ENCODE measurements at places on chromosomes 6 and 20.

GRCh38 chr20:41123631-41124030, 13.7 kb upstream of the PLCG1 start:
- no peak for DNase-seq

DNA sequence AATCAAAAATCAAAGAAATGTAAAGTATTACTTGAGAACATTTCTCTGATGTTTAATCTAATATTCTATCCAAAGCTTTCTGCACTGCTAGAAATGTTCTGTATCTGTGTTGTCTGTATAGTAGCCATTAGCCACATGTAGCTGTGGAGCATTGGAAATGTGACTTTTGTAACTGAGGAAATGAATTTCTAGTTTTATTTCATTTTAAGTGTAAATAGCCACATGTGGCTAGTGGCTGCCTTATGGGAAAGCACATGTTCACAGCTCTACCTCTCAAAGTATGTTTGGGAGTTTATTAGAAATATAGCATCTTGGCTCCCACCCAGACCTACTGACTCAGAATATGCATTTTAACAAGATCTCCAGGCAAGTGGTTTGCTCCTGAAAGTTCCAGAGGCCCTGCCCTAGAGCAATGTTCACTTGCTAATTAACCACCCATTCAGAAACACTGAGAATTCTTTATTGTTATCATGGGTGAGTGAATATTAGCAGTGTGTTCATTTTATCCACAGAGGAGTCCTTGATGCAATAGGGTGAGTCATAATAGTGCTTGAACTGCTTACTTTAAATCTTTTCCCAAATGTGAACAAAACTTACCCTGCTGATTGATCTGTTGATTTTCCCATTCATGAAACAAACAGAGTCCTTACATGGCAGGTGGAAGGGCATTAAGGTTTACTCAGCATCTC, 282.7 kb downstream of the PLCB1 start:
- DNase-seq: no peak

GRCh38 chr6:99603421-99604165, 3.0 kb upstream of the PRDM13 start:
- peak; percentile 55 for DNase-seq

- no peak for DNase-seq
Observed at GRCh38 chr6:145204301-145204700, 531.0 kb downstream of the EPM2A start.

DNA sequence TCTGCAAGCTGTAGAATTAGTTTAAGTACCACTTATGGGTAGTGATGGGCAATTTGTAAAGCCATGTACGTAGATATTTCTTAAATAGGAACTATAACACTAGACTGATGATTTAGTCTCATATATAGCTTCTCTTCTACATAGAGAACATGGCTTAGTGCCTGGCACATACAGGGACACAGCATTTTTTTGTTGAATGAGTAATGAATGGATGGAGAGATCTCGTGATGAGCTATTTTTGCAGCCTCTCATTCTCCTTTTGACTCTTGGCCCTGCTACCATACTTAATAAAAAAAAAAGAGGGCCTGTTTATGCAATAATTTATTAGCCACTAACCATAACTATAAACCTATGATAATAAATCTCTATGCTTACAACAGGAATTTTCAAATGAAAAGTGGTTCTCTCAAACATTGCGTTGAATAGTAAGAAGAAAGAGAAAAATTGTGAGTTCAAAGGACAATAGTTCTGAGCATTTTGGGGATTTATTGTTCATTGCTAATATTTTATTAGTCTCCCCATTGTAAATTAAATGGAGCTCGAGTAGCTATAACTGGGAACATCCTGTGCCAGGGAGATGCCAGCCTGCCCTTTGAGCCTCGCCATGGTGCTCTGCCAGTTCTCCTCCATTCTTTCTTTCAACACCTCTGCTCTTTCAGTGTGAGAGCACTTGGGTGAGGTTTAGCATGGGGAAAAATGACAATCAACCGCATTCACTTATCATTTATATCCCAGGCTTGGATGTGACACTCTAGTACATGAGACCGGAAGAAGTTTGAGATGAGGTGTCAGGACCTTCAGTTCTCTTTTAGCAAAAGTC, 14.7 kb upstream of the RCAN2 start:
- DNase-seq: no peak

DNA sequence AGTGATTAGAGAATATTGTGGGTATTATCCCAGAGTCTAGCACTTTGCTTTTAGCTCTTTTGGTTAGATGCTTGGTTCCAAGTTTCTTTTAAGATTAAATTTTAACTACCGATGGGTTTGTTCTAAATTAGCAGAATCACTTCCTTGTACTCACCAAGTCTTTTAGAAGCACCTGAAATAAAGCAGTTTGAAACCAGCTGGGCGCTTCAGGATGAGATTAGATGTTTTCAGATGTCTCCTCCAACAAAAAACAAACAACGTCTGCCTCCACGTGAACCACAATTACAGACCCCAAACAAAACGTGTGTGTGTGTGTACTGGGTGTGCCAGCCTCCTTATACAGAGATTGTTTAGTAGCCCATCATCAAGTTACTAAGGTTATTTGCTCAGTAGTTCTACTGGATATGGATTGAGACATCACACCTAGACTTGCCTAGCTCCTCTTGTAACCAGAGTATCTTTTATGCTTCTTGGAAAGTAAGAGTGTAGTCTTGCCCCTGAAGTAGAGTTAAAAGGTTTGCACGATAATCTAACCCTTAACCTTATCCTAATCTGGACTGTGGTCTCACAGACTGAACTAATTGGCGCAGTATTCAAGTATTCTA, 2.3 kb downstream of the DSTN start:
- DNase-seq: no peak

GRCh38 chr6:153634416-153634815, 404.6 kb upstream of the OPRM1 start:
- no peak for DNase-seq

DNA sequence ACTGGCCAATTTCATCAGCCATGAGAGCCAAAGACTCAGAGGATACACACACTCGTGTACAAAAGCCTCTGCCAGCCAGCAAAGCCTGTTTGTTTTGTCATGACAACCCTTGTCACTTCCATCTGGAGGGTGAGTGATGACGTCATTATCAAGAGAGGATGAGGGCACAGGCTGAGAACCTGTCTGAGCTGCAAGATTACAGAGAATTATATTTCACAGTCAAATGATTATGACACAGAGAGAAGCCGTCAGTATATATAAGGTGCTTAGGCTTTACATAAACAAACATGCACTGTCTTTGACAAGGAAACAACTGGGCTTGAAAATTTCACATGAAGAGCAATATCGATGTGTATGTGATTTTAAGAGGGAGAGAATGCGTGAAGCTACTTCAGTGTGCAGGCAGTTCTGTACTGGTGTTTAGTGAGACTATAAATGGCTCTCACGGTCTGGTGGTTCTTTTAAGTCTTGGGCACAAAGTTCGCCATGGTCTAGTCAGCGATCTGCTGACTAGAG, 36.5 kb upstream of the BCLAF1 start:
- no peak for DNase-seq

DNA sequence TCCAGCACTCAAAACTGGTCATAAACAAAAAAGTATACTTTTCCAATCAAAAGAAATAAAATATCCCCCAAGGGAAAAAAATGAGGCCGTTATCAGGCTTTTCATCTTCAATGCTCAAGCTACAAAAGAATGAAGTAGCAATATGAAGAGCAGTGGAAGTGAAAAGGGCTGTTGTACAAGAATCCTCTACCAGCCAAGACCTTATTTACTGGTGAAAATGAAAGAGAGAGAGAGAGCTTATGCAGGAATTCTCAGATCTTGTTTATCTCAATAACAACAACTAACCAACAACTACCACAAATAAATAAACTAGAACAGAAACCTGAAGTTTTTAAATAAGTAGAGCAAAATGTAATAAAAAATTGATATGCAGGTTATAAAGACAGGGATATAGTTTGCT, 400.6 kb downstream of the HDGFL1 start:
- DNase-seq: no peak

- DNase-seq: no peak
Observed at GRCh38 chr6:109010705-109011102, 83.9 kb downstream of the SESN1 start.

GRCh38 chr6:20312606-20313005, 89.1 kb upstream of the E2F3 start:
- DNase-seq: no peak

GRCh38 chr20:44904377-44904776, 5.5 kb upstream of the PABPC1L start:
- no peak for DNase-seq

DNA sequence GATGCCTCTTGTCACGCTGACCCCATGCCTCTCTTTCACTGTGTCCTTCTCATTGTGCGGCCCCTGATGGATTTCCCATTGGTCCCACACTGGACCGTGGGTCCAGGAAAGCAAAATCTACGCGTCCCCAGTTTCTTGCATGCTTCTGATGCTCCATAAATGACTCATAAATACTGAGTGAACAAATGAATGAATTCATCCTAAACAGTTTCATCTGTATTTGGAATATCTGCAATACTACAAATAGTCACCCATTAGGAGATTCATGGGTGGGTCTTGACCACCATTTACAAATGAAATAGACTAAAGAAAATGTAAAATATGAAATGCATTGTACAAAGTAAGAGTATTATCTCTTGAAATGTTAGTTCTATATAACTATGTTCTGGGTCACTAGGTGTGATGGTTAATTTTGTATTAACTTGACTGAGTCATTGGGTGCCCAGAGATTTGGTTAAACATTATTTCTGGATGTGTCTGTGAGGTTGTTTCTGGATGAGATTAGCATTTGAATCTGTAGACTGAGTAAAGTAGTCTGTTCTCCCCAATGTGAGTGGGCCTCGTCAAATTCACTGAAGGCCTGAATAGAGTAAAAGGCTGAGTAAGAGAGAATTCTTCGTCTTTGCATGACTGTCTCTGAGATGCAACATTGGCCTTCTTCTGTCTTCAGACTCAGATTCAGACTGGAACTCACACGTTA, 448.7 kb downstream of the PREX1 start:
- DNase-seq: no peak

GRCh38 chr20:20637998-20638725, 74.3 kb downstream of the RALGAPA2 start:
- no peak for DNase-seq

DNA sequence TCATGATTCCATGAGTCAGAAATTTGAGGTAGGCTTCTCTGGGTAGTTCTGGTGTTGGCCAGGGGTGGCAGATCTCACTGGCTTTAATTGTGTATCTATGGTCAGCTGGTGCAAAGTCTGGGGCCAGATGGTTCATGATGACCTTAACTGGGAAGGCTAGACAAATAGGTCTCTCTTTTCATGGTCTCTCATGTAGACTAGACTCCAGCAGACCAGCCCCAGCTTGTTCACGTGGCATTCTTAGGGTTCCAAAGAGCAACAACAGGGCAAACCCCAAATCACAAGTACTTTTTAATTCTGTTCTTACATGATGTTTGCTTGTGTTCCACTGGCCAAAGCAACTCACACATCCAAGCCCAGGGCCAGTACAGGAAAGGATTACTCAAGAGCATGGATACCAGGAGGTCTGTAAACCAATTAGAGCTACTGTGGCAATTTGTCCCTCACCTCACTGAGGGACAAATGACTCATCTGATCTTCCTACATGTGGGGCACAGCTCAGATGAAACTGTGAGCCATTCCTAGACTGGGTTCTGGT, 79.5 kb upstream of the PBOV1 start:
- DNase-seq: no peak

GRCh38 chr20:47576516-47577033, 74.9 kb downstream of the NCOA3 start:
- peak; percentile 25 for DNase-seq

GRCh38 chr6:144302701-144303372, 17.7 kb downstream of the UTRN start:
- no peak for DNase-seq

GRCh38 chr20:25859649-25860530, 163.2 kb upstream of the ZNF337 start:
- peak; percentile 79 for DNase-seq

- no peak for DNase-seq
Observed at GRCh38 chr20:50189681-50190250, 864 bp upstream of the CEBPB start.

- no peak for DNase-seq
Observed at GRCh38 chr6:54074578-54075195, 36.6 kb upstream of the MLIP start.

- DNase-seq: no peak
Observed at GRCh38 chr6:144585217-144585814, 300.2 kb downstream of the UTRN start.

- no peak for DNase-seq
Observed at GRCh38 chr6:86686496-86686895, 250.8 kb upstream of the HTR1E start.

- peak; percentile 40 for DNase-seq
Observed at GRCh38 chr20:1324598-1325172, 4.3 kb downstream of the SDCBP2 start.

DNA sequence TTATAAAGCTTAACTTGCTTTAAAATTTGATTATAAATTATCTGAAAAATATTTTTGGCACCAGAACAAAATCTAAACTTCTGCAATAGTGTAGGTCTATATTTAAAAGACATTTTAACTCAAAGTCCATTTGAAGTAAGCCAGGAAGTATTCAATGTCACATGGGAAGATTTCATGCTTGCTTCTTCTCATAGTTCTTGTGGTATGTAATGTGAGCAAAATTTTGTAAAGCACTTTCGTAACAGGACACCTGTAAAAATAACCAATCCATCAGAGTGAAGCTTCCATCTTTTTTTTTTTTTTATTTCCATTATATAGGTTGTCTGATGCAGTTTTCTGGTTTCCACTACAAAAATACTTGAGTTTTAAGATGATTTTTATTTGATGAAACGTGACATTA, 386.1 kb downstream of the LAMA2 start:
- no peak for DNase-seq

- DNase-seq: no peak
Observed at GRCh38 chr20:40868551-40869217, 159.9 kb upstream of the TOP1 start.

- no peak for DNase-seq
Observed at GRCh38 chr20:41134362-41135186, 2.8 kb upstream of the PLCG1 start.

DNA sequence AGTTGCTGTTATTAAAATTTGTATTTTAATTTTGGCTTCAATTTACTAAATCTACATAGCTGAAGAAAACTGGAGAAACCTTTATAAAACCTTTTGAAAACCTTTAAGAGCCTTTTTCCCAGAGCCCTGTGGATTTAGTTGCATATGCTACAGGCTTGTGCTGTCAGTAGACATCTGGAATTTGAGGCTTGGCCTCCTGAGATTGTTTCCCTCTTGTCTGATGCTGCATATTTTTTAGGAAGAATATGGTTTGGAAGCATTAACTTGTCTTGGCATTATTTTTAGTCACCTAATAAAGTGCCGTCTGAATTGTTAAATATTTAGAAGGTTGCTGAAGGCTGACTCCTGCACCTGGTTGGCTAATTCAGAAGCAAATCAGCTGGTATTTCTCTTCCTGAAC, 369.4 kb downstream of the UTRN start:
- DNase-seq: no peak

- no peak for DNase-seq
Observed at GRCh38 chr6:163460307-163460782, 45.8 kb downstream of the QKI start.

- DNase-seq: no peak
Observed at GRCh38 chr20:57470666-57471495, 54.1 kb downstream of the CTCFL start.

All from activated T-cell treated with anti-CD3 and anti-CD28 coated beads, Interleukin-2, amount 50 U/mL, for 24 hours (primary cell).